ENCODE measurements at places on chromosomes 12 and 14.
A peak's percentile ranks its signal among the peaks of the same experiment; 100 is the strongest.

DNA sequence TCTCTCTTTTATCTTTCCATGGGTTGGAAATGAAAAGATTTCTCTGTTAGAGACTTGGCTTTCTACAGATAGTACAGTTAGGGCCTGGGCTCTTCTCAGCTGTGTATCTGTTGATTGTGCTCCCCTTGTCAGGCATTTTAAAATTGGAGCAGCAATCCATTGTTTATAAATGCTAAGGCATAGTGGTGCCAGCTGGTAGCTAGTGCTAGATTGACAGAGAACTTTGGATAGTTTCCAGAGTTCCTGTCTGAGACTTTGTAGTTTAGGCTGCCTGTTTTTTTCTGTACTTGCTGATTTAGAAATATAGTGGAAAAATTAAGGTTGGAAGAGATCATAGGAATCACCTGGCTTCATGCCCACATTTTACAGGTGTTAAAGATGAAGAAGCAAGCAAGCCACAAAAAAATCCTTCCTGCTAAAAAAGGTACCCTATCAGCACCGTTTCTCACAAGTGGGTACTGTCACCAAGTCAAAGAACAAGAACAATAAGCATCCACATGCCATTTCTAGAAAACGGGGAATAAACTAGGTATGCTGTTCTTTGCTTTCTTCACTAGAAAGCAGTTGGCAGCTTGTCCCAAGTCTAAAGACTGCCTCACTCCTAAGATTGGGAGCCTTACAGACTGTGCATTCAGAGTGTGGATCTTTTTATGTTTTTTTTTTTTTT is 6.2 kb downstream of the TTLL5 start:
- DNase-seq: no peak

DNA sequence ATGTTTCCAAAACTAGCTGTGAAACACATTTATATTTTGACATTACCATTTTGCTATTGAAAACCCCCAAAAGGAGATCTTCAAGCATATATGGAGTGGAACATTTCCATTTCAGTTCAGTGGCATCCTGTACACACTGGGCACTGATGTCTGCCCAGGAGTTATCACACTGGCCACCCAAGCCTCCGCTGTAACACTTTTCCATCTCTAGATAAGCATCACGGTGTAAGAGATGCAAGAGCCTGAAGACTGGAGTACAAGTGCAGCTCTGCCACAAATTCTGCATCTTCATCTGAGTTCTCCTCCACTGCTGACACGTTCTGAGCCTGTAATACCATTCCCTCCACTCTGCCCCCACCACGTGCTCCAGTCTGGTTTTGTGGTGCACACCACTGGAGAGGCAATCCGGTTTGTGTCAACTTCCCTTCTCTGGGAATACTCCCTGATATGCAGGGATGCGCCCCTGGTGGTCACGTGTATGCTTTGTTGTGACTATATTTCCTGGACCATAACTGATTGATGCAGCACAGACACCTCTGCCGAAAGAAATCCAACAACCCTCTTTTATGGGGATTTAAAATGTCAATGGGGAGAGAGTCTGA is 12.7 kb downstream of the SPTLC2 start:
- no peak for DNase-seq

DNA sequence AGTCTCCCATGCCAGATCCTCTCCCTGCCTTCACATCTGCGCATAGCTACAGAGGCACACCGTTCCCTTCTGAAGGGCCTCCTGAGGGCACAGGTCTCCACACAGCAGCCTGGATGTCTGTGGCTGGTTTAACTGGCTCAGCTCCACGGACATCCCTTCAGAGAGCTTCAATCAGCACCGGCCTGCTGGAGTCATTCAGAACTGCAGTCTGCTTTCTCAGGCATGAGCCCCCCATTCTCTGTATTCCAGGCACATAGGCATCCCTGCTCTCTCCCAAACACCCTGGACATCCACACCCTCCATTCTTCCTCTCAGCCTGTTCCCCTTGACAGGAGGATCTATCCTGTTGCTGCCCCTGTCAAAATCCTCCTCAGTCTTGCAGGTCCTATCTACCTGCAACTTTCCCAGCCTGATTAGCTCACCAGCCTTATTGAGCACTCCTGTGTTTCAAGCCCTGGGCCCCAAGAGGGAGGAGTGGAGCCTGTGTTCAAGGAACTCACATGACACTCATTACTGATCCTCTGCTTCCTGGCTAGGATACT is 2.9 kb upstream of the DHRS2 start:
- no peak for DNase-seq

DNA sequence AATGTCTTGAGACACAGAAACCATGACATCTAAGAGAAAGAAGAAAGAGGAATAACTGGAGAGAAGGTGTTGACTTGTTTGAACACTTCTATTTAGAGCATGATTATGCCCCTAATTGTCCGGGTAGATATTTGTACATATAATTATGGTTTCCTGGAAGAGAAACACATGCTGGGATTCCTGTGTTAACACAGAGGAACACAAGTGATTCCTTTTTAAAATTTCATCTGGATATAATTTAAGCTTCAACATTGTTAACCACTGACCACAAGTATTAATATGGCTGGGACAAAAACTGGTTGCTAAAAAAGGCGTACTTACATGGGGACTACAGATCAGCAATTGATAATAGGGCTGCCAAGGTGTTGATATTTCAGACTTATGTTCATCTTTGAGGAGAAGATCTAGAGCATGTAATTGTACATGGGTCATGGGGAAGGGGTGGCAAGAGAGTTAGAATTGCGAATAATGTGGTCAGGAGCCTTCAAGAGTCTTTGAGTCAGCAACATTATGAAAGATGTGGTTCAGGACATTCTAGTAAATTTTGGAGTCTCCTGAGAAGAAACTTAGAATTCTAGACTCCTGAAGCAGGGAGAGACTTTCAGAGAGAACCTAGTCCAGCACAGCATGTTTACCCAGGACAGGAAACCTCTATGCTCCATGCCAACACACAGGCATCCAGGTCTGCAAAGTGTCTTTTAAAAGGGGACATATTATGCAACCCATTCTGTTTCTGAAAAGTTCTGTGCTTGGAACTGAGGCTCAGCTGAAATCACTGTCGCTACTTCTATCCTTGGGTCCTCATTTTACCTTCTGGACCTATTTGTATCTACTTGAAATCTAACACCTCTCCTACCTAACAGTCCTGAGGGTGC is 56.5 kb downstream of the SLC38A1 start:
- no peak for DNase-seq

DNA sequence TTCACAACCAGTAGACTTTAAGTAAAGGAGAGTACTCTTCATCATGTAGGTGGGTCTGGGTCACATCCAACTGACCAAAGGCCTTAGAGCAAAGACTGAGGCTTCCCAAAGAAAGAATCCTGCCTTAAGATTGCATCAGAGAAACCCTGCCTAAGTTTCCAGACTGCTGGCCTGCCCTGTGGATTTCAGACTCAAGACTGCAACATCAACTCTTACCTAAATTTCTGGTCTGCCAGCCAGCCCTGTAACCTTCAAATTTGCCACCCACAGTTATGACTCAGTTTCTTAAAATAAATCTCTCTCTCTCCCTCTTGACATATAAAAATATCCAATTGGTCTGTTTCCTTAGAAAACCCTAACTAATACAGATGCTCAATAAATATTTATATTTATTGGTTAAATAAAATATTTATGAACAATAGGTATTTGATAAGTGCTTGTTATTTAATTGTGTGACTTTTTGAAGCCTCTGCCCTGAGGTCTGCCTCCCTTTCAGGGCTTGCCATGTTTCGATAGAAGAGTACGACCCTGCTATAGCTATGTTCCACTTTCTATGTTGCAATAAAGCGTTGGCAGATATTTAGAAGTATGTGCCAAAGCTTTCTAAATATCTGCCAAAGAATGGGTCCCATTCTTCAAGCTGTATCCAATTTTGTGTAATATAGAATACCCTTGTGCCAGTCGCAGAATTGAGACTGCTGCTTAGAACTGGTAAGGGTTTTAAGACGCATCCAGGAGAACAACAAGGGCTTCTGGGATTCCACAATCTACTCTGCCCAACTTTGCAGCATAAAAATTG is 65.7 kb downstream of the TMEM30B start:
- no peak for DNase-seq

GRCh38 chr12:98332642-98333041 is 182.7 kb upstream of the TMPO start:
- no peak for DNase-seq

DNA sequence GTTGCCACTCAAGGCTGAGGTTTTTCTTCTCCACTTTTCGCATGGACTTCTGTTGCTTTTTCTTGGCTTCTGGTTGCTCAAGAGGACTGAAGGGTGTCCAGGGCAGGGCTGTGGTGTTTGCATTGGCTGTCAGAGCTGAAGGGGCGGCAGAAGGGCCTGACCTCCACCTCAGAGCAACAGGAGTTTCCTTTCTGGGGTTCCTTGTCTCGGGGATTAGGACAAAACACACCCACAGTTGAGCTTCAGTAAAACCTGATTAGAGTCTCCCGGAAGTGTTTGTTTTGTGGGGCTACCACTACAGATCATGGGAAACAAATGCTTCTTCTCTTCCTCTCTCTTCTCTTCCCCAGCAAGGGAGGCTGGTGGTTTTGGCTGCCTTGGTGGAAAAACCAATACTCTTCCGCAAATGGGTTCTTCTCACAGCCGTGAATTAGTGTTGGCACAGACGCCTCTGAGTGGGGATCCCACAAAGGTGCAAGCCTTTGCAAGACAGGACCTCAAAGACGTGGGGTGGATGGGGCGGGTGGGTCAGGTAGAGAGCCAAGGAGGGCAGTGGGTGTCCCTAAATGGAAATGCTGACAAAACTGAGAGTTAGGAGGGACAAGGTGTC is 317.7 kb upstream of the TBX3 start:
- no peak for DNase-seq

- DNase-seq: no peak
Observed at GRCh38 chr14:104119488-104120251, 18.7 kb upstream of the KIF26A start.

DNA sequence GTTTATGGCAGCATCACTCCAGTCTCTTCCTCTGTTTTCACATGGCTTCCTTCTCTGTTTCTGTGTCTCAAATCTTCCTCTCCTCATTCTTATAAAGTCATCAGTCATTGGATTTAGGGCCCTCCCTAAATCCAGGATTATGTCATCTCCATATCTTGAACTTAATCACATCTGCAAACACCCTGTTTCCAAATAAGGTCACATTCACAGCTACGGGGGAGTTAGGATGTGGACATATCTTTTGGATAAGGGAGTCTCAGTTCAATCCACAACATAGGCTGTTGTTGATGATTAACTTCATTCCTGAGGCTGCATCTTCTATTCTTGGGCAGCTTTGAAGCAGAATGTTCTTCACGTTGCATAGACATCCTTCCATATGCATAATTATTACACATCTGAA is 40.3 kb upstream of the NTF3 start:
- DNase-seq: peak; percentile 35

DNA sequence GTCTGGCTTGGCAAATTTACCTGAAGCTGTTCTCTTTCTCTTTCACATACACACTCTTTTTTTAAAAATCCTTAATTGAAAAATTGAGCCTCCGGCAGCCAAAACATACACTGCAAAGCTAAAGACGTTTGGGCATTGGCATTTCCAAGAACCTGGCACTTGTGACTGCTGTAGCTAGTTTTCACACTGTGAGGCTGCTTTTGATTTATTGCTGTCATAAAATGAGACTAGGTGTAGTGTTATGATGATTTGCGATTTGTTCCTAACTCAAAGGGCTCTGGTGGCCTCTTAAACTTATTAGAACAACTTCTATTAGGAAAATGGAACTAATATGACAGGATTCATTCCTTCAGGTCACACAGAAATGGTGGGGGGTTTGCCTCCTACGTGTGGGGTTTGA is 377.1 kb upstream of the FAR2 start:
- DNase-seq: no peak

Measured in HuH-7 (cell line).